ENCODE measurements at places on chromosomes 6 and 20. TPM values are rescaled to one million over a fixed set of nuclear protein-coding genes. Genes with fewer than 3 reads are reported as not detected.

The GSTA2 gene
- not detected for total RNA-seq

The LRRN4 gene
- not detected for total RNA-seq

The PDYN gene
- not detected for total RNA-seq

The FAM184A gene
- 0.97 TPM for total RNA-seq

DNA sequence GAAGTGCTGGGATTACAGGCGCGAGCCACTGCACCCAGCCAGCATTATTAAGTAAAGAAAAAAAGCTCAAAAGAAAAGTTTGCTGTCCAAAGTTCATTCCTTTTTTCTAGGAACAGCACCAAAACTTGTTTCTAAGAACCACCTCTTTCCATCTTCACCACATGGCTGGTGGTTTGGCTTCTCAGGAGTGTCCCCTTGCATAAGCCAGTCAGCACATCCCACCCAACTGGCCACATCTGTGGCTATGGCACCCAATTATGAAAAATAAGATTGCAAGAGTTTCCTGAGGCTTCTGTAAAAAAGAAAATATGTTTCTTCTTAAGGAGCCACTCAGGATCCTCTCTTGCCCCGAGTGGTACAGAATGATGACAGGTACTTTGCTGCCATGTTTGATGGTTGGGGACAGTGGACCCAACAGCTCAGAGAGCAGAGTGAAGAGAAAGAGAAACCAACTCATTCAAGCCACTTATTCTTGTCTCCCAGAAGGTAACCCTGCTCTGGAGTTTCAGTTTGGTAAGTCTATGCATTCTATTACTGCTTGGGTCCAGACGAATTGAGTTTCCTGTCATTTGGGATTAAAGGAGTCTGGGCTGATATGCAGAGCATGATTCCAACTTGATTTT is 65.3 kb downstream of the PSMB1 start:
- DNase-seq, result no peak

GRCh38 chr20:8432435-8433148 is 300.5 kb downstream of the PLCB1 start:
- no peak for DNase-seq

GRCh38 chr6:17666646-17667045 is 40.1 kb downstream of the NUP153 start:
- no peak for DNase-seq

DNA sequence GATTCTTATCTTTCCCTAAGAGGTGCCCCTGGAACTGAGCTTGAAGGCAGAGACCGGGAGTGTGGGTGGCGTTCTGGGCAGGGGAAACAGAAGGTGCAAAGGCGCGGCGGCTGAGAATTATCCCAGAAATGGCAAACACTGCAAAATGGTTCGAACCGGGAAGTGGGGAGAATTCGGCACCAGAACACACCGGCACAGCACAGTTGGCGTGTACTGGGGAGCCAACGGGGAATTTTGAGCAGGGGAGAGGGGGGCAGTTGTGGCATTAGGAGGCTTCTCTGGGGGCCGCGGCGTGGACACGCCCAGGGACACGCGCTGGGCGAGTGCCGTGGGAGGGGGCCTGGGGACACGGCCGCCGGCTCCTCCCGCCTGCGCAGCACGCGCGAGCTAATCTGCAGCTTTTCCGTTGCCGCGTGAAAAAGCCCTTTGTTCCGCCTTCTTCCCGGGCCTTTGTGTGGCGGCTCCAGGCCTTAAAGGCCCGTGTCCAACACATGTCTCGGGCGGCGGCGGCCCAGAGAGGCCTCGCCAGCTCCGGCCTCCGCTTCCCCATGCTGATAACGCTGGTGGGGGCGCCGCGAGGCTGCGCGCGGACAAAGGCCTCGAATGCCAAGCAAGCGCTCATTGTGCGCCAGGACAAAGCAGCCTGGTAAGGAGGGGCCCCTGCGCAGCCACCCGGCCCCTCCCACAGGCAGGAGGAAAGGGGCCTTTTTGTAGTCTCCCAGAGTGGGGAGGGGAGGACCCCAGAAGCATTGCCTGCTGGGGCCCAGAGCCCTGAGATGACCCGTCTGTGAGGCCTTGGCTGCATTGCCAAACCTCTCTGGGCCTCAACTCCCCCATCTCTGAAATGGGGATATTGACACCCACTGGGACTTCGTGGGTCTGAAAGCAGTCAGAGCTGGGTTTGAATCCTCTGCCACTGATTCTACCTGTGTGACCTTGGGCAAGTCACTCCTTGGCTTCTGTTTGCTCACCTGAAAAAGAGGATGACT is 82.8 kb downstream of the CD40 start:
- no peak for DNase-seq

DNA sequence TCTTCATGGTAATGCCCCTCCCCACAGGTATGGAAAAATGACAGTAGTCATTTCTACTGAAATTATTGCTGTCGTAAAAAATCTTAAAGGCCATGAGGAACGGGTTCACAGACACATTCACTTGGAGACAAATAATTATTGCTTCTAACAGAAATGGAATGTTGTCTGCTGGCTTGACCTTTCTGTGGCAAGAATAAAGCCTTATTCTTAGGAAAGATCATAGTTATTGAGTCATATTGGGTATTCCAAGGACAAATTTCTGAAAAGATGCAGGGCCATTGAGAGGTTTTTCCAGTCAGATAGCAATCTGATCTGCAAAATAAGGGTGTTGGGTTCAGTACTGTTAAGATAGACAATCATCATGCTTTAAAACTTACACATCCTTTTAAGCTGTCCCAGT is 29.2 kb downstream of the AKAP7 start:
- no peak for DNase-seq

DNA sequence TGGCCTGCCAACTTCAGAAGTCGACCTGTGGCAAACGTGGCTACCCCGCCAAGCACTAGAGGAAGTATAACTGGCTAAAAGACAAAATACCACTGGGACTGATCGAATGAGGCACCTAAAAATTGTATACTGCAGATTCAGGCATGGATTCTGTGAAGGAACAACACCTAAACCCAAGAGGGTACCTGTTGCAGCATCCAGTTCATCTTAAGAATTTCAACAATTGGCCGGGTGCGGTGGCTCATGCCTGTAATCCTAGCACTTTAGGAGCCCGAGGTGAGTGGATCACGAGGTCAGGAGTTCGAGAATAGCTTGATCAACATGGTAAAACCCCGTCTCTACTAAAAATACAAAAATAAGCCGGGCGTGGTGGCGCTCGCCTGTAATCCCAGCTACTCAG is 27.2 kb upstream of the SPAG4 start:
- no peak for DNase-seq

DNA sequence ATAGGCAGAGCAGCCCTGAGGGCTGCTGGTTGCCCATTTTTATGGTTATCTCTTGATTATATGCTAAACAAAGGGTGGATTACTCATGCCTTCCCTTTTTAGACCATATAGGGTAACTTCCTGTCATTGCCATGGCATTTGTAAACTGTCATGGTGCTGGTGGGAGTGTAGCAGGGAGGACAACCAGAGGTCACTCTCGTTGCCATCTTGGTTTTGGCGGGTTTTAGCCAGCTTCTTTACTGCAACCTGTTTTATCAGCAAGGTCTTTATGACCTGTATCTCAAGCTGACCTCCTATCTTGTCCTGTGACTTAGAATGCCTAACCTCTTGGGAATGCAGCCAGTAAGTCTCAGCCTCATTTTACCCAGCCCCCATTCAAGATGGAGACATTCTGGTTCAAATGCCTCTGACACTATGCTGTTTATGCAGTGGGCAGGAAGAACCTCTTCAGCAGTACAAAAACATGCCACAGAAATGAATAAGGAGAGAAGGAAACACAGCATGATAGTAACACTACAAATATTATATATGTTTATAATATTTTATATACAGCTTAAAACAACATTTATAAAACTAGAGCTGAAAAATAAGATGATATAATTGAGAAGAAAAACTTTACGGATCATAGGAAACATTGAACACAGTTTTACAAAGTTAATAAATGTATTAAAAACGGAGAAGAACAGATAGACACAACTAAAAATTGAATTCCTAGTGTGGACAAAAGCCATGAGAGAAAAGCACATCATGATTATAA is 58.9 kb upstream of the SAMD5 start:
- DNase-seq, result peak; percentile 6
